Lower lobe of right lung (tissue), 2 donors: ENCODE measurements at places on chromosomes 3 and 15. TPM values are rescaled to one million over a fixed set of nuclear protein-coding genes. Genes with fewer than 3 reads are reported as not detected.

UBE2E2 gene
- total RNA-seq, result 50.8 TPM

DNA sequence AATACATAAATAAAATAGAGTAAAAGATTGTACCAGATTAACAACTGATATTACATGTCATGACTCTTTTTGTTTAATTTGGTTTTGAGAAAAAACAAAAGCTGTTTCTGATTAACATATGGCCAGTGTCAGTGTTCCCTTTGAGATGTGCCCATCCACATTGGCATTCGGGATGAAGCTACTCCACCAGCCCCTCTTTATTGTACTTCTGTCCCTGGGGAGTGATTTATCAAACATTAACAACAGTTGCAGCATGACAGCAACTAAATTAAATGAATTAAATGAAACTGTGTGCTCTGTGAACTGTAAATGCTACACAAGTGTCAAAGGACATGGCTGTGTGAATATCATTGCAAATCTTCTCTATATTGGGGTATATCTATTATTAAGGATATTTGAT, 25.9 kb upstream of the MTMR10 start:
- H3K4me1 ChIP-seq, result peaks cover 8% of the 10 kb centered on the region
- H3K27ac ChIP-seq, result no peak overlapping the region
- no peaks in the 10 kb centered on the region for H3K27me3 ChIP-seq
- no peaks in the 10 kb centered on the region for H3K36me3 ChIP-seq

CLSTN2 gene
- 4.5 TPM for total RNA-seq

DNA sequence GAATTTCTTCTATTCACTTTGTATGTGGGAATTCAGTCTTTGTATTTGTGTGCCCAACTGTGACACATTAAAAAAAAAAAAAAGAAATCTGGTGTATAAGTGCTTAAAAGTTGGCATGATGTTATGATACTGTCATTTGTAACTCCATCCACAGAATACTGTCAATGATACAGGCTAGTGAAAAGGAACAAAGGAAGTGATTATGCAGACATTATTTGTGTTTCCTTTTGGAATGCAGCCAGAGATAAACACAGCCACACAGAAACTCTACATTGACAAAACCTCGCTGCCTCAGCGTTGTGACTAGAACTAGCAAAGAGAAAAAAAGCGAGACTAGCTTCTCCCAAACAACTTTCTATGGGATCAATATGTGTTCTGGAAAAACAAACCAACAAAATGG, 519.2 kb upstream of the AGTR1 start:
- no peak overlapping the region for H3K4me3 ChIP-seq
- H3K27me3 ChIP-seq, result no peaks in the 10 kb centered on the region
- no peaks in the 10 kb centered on the region for H3K36me3 ChIP-seq
- no peaks in the 10 kb centered on the region for H3K4me1 ChIP-seq

SNX33 gene
- 28.9 TPM for total RNA-seq

ZXDC gene
- 40.4 TPM for total RNA-seq

GTF2E1 gene
- total RNA-seq, result 18.5 TPM
